ENCODE measurements at places on chromosomes 12 and 14.

- no peak for DNase-seq
Observed at GRCh38 chr12:4388662-4389061, 9.2 kb upstream of the FGF23 start.

- DNase-seq, result no peak
Observed at GRCh38 chr14:50999726-51000125, 55.4 kb upstream of the PYGL start.

GRCh38 chr14:91533623-91534022 is 23.5 kb upstream of the PPP4R3A start:
- DNase-seq, result no peak

- no peak for DNase-seq
Observed at GRCh38 chr14:52325126-52325525, 11.0 kb downstream of the PTGER2 start.

DNA sequence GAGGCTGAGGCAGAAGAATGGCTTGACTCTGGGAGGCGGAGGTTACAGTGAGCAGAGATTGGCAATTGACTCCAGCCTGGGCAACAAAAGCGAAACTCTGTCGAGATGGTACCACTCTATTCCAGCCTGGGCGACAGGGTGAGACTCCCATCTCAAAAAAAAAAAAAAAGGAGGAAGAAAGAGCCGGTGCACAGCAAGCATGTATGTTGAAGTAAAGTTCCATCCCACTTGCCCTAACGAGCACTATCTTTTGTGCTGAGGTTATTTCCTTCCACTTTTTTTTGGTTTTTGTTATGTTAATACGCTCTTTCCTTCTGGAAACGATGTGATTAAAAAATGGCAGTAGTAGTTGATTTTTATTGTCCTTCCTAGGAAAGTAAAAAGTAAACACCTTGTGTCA is 19.5 kb upstream of the GOLGA5 start:
- DNase-seq, result no peak

- DNase-seq, result no peak
Observed at GRCh38 chr14:65926504-65926903, 514.0 kb downstream of the FUT8 start.

DNA sequence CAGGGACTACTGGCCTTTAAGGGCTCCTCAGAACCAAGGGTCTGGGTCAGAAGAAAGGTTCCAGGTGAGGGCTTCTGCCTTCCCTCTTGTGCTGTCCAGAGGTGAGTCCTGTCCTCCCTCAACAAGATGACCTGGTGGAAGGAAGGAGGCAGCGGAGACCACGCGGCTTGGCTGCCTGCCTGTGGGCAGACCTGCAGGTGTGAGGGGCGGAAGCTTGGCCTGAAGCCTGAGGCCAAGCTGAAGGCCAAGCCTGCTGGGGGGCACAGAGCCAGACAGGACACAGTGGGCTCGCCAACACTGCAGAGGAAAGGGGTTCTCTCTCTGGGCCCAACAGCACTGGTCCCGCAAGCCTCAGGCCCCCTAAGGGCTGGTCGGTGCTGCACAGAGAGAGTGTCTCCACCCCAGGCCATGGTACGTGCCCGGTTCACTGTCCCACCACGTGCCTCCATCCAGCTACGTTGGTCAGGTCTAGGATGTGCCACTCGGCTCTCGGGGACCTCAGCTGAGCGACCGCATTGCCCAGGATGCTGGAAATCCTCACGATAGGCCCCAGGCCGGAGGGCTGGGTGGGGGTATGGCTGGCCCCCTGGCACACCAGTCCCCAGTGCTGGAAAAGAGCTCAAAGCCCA is 170.0 kb upstream of the PRMT8 start:
- DNase-seq, result no peak

DNA sequence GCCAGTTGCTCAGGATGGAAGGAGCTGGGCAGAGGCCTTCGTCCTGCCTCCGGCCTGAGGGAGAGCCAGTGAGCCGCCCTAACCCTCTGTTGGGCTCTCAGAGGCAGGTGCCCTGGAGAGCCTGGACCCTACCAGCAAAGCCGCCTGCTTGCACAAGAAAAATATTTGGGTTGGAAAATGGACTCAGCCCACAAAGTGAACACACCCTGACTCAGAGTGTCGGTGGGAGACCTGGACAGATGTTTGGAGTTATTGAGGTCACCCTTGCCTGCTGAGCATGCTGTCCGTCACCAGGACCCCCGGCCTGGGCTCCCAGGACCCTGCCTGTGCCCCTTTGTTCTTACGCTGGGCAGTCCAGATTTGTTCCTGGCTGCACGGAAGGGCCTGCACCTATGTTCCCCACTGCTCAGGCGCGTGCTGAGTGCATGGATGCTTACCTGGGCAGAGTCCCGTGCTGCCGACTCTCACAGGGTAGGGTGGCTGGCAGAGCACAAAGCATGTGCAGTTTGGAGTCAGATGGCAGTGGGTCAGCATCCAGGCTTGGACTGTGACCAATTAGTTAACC is 22.4 kb downstream of the FAM181A start:
- DNase-seq, result no peak

GRCh38 chr12:79370021-79370420 is 320.7 kb downstream of the PAWR start:
- DNase-seq, result no peak

DNA sequence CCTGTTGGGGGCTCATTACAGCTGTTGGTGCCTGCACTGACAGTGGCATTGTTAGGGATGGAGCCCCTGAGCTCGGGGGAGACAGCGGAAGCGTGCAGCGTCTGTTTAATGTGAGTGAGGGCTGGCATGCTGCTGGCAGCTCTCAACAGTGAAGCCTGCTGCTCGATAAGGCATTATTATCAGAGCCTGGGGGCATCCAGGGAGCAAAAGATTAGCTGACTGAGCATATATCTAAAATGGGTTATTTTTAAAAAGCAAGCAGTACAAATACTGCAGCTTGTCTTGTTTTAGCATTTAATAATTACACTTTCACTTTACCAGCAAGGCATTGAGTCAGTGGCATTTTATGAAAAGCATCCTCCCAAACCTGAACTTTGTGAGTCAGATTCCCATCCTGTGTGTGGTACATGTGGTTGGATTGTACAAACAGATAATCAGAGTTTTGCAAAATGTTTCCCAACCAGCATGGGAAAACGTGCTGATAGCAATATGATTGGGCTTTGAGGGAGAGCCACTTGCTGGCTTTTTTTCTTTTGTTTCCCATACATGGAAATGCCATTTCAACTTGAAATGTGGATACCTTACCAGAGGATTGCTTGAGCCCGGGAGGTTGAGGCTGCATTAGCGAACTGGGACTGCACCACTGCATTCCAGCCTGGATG is 150.8 kb downstream of the PRKCH start:
- DNase-seq, result peak; percentile 95

DNA sequence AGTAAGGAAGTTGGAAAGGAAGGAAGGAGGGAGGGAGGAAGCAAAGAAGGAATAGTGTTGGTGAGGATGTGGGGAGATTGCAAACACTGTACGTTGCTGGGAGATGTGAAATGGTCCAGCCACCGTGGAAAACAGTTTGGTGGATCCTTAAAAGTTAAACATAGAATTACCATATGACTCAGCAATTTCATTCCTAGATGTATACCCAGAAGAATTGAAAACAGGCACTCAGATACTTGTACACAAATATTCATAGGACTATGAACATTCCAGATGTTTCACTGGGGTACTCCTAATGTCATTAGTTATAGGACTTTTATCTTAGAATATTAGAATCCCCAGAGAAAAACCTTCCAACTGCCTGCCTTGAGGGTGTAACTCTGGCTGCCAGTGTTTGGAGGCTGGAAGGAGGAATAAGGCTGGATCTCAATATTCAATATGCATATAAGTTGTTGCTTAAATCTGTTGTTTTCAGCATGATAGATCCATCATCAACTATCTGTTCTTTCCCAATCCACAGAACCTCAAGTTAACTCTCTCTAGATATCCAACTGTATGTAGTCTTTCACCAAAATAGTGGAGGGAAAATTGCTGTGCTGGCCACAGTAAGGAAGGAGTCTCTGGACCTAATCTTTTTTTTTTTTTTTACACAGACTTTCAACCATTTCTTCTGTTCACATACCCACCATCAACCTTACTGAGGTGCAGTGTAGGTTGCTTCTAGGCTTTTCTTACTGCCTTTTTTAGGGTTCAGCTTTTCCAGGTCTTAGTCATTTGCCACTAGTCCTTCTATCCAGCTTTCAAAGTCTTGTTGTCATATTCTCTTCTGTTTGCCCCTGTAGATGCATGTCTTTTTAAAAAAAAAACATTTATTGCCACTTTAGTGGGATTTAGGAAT is 94.5 kb downstream of the DNAI7 start:
- DNase-seq, result no peak

DNA sequence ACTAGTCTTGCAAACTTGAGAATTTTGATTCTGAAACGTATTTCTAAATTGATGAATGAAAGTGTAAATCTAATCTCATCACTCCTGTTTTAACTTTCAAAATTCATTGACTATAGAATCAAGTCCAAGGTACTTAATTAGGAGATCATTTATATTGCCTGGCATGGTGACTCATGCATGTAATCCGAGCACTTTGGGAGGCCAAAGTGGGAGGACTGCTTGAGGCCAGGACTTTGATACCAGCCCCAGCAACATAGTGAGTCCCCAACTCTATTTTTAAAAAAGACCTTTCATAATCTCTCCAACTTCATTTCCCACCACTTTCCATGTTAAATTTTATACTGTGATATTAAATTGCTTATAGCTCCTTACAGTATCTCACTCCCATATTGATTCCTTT is 3.0 kb upstream of the MIPOL1 start:
- DNase-seq, result no peak

DNA sequence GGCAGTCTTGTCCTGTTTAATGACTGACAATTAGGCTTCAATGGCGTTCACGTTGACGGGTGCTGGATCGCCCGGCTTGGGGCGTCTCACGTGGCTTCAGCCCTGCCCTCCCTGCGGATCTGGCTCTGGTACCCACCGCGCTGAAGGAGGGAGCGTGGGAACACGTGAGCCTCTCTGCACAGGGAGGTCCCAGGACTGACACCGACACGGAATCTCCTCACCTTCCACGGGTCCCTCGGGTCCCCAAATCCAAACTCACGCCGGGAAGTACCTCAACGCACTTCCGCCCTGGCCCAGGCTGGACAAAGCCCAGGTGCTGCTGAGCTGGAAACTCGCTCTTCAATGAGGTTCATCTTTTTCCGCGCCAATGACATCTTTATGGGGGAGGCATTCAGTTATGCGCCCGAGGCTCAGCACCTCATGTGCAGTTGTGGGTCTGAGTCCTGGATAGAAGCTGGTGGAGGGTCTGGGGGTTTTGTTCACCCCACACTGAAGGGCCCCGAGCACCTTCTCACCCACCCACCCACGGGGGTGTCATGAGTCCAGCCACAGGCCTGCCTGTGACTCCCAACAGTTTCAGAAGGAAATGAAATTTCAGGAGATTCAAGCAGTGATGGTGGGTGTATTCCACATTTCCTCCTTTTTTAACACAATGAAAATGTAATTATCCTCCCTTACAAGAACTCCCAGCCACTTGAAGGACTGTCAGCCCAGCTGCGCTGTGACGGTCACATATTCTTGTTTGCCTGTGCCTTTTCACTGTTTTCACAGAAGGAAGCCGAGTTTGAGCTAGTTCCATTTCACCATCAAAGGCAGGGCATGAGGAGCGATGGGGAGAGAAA is 251.7 kb upstream of the SFSWAP start:
- no peak for DNase-seq

- no peak for DNase-seq
Observed at GRCh38 chr14:79663453-79663852, 547.9 kb downstream of the DIO2 start.

GRCh38 chr12:31950088-31950487 is 9.1 kb upstream of the RESF1 start:
- no peak for DNase-seq

GRCh38 chr14:59130462-59130861 is 58.0 kb upstream of the DAAM1 start:
- DNase-seq, result no peak

DNA sequence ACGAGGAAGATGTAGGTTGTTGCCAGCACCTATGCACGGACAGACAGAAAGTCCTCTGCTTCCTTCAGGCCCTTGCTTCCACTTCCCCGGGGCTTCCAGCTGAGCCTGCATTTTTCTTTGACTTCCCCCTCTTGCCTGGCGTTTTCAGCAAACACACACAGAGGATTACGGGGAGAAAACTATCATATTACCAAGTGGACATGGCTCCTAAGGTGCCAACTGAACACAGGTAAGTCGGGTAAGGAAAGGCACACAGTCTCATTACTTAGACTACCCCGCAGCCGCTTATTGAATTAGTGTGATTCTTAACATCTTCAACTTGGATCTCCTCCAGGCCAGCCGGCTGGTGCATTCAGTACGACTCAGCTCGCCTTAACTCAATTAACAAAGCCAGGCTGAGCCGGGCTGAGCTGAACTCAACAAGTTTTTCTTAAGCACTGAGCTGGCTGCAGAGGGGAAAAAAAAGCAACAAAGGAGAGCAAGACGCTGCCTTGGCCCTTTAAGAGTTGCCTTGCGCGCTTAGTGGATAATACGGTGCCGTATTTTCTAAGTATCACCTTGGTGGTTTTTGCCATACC is 19.2 kb upstream of the MAP1LC3B2 start:
- DNase-seq, result no peak

GRCh38 chr12:113189361-113189760 is 3.8 kb downstream of the RITA1 start:
- DNase-seq, result no peak

GRCh38 chr12:50241178-50241577 is 42.1 kb downstream of the LIMA1 start:
- DNase-seq, result no peak

DNA sequence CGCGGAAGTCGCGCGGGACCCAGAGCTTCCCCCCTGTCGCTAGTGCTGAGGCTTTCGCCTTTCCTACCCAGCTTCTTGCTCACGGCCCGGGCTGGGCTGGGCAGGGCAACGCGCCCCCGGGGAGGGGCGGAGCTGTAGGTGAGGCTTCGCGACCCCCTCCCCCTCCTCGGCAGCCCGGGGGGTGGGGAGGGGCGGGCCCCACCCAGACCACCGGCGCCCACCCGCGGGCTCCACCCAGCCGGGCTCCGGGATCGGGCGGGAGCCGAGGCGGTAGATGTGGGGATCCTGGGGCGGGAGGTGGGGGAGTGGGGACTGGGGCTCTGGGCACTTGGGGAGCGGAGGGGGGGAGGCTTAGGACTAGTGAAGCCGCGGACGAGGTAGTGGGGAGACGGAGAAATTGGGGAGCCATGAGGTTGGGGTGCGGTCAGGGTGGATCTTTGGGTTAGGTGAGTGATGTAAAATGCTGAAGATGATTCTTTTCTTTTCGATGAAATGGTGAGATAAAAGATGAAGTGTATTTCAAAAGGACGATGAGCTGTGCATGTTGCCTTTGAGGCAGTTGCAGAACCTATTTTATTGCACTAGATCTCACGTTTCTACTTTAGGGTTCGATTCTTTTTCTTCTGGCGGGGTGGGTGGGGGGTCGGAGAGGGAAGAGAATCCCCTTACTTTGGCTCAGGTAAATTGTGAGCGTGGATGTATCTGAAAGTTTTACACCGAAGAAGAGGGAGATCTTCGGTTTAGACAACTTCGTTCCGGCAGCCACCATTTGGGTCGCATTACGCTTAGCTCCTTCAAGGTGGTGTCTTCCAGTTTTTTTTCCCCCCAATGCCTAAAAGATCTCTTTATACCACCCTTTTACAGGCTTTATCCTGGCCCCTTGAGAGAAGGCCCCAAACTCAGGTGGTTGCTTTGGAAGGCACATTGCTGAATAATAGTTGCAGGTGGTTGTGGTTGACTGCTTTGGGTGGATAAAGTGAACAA is 619 bp downstream of the ERC1 start:
- no peak for DNase-seq

All from GM04504 (cell line).